ENCODE measurements at places on chromosomes 16 and 17. TPM values are rescaled to one million over a fixed set of nuclear protein-coding genes. Genes with fewer than 3 reads are reported as not detected.
A peak's percentile ranks its signal among the peaks of the same experiment; 100 is the strongest.

DNA sequence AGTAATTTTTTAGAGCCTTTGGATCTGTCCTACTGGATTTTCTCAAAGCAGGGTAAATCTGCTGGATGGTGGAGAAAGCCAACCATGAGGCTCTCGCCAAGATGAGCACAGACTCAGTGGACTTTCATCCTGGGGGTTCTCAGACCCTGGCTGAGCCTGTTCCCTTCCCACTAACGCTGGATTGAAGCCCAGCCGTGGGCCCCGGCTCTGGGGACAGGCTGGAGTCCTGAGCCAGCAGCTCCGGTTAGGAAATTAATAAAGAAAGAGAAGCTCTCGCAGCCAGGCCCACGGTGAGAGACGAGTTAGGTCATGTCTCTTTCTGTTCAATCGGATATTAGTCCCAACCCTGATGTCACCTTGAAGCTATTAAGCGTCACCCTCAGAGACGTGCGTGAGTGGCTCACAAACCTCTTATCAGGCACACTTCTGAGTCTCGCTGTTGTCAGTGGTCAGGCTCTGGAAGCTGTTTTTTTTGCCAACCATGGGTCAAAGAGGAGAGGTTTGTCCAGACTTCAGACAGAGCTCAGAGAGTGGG lies 27.1 kb downstream of the MEOX1 start:
- no peak for DNase-seq

- DNase-seq, result no peak
These were observed 40.0 kb downstream of the LGALS9 start for GRCh38 chr17:27670791-27671590.

- no peak for DNase-seq
These were observed 40.7 kb upstream of the TANC2 start for GRCh38 chr17:62925267-62925836.

NKD1 gene
- 0.16 TPM for polyA plus RNA-seq

DNA sequence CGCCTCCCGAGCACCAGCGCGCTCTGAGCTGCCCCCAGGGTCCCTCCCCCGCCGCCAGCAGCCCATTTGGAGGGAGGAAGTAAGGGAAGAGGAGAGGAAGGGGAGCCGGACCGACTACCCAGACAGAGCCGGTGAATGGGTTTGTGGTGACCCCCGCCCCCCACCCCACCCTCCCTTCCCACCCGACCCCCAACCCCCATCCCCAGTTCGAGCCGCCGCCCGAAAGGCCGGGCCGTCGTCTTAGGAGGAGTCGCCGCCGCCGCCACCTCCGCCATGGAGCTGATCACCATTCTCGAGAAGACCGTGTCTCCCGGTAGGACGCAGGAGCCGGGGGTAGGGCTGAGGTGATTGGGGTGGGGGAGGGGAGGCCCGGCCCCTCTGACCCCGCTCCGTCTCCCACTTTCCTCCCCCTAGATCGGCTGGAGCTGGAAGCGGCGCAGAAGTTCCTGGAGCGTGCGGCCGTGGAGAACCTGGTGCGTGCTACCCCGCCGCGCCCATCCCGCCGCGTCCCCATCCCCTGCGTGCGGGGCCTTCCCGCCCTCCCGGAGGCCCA lies 329 bp downstream of the KPNB1 start:
- no peak for DNase-seq

CRYM gene
- polyA plus RNA-seq, result 6.8 TPM

- DNase-seq, result peak; percentile 23
These were observed 993 bp upstream of the ANKRD11 start for GRCh38 chr16:89491238-89491869.

- DNase-seq, result no peak
These were observed 15.8 kb upstream of the CAVIN1 start for GRCh38 chr17:42438600-42439567.

GRCh38 chr17:27496437-27496943 lies 40.2 kb downstream of the KSR1 start:
- no peak for DNase-seq

All from psoas muscle (tissue), 8 donors.